ENCODE measurements at places on chromosomes 5 and 9.

DNA sequence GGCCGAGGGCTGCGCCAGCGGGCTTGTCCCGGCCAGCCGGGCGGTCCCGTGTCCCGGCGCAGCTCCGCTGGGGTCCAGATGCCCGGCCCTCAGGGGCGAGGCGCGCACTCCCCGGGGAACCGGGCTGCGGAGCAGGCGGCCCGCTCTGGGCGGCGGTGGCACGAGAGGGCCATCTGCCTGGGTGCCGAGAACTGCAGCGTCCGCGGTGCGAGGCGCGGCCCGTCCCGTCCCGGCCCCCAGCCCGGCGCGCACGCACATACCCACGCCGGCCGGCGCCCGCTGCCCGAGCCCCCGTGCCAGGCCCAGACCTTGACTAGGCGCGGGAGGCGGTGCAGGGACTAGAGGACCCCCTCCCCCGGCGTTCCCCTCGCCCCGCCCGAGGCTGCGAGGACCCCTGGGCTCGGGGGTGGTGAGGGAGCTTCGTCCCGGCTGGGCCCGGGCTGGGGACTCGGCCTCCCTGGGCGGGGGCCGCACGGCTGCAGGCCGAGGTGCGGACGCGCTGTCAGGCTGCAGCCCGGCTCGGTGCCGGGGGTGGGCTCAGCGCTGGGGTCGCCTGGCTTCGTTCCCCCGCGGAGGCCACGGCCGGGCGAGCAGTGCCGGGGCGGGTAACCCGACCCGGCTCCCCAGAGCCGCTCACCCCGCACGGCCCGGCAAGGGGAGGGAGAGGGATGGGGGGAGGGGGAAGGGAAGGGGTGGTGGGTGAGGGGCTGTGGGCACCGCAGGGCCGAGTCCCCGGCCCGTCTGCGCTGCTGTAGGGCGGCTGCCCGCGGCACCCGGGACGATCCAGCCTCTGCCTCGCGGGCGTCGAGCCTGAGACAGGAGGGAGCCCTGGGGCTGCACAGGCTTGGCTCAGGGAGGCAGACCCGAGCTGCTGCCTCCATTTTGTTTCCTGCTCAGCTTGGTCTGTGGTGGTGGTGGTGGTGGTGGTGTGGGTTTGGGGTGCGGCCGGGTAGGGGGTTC, 1.2 kb upstream of the NSD1 start:
- no peak for DNase-seq

- no peak for DNase-seq
Observed at GRCh38 chr5:73786043-73786831, 160.2 kb downstream of the ARHGEF28 start.

GRCh38 chr5:174981416-174981815, 257.0 kb downstream of the MSX2 start:
- DNase-seq: no peak

DNA sequence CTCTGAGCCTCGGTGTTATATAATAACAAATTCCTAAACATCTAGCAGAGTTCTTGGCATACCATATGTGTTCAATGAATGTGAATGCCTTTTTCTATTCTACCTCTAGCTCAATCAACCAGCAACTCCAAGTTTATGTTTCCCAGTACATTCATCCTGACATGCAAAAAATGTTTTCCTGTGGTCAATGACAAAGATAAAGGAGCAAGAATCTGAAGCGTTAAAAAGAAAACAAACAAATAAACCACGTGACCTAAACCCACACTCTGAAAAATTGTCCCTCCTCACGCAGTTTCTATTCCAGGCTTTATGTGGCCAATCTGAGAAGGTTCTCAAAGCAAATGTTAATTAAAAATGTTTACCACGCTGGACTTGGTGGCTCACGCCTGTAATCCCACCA, 18.0 kb downstream of the KLF4 start:
- no peak for DNase-seq

GRCh38 chr9:88342246-88342645, 46.0 kb upstream of the SPIN1 start:
- no peak for DNase-seq

DNA sequence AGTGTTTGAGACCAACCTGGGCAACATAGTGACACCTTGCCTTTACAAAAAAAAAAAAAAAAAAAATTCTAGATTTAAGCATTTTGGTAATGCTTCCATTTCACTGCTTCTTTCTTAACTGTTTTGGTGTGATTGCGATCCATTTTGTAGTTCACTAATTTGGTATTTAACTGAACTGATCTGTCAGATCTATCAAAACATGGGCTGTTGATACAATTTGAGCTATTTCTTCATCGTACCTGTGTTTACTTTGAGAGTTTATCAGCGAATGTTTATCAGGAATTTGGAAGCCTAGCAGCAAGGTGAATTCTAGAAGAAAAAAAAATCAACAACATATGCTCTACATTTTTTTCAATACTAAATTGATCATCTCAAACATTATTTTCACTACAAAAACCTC, 864.9 kb upstream of the WWC1 start:
- no peak for DNase-seq

GRCh38 chr5:139893873-139894272, 98.3 kb downstream of the PSD2 start:
- DNase-seq: no peak

DNA sequence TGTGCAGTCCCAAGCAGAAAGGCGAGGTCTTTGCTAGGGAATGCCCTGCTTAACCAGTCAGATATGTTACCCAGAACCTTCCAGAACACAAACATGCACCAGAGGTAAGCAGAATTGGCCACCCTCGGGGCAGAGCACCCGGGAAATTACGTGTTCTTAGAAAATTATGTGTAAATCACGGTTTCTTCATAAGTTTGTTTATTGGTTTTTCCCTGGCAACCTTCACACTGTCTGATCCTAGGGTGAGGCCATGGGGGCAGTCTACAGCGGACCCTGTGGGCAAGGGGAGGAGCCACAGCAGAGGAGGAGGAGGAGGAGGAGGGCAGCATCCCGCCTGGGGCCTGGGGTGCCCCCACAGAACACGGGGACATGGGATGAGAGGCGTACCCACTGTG, 31.4 kb downstream of the RXRA start:
- DNase-seq: no peak

GRCh38 chr5:115366223-115366622, 69.8 kb upstream of the CCDC112 start:
- DNase-seq: no peak

GRCh38 chr9:27572918-27573633, at the start of gene C9orf72:
TSS of gene C9orf72 (minus strand) at chr9:27573481. CDS start at chr9:27567120, 6,361 bp downstream.
- peak; percentile 62 for DNase-seq

- no peak for DNase-seq
Observed at GRCh38 chr5:150510460-150511263, 2.7 kb downstream of the NDST1 start.

DNA sequence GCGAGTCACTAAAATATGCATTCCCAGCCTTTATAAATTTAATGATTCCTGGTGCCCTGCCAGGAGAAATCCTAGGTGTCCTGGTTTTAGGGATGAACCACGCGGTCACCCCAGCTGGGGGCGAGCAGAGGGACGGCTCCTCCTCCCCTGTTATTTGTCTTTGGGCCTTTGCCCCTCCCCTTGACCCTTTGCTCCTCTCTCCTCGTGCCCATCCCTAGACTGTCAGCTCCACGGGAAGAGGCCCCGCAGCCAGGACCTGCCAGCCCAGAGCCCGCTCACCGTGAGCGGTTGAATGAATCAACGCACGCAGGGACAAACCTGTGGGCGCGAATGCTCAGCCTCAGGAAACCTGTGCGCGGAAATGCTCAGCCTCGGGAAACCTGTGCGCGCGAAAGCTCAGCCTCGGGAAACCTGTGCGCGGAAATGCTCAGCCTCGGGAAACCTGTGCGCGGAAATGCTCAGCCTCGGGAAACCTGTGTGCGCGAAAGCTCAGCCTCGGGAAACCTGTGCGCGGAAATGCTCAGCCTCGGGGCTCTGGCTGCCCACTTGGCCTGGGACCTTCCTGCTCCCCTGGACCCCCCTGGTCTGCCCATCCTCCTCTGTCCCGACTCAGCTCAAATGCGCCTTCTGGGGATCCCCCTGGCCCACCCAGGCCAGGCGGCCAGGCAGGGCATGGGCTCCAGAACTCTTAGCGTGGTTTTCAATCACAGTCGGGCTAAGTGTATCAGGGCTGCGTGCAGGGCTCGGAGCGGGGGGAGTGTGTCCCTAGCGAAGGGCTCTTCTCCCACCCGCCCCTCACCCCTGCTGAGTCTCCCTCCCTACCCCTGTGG, 140.5 kb upstream of the COL5A1 start:
- no peak for DNase-seq

- no peak for DNase-seq
Observed at GRCh38 chr5:169942181-169942580, 38.1 kb downstream of the INSYN2B start.

GRCh38 chr9:116000748-116001329, 152.8 kb upstream of the PAPPA start:
- DNase-seq: no peak

GRCh38 chr5:73587923-73588322, 22.4 kb downstream of the UTP15 start:
- no peak for DNase-seq

GRCh38 chr9:8732367-8733075, 932.9 kb upstream of the DMAC1 start:
- DNase-seq: no peak

GRCh38 chr5:132050136-132050535, 10.3 kb upstream of the IL3 start:
- no peak for DNase-seq

- DNase-seq: no peak
Observed at GRCh38 chr5:154278908-154279307, 88.4 kb downstream of the GALNT10 start.

DNA sequence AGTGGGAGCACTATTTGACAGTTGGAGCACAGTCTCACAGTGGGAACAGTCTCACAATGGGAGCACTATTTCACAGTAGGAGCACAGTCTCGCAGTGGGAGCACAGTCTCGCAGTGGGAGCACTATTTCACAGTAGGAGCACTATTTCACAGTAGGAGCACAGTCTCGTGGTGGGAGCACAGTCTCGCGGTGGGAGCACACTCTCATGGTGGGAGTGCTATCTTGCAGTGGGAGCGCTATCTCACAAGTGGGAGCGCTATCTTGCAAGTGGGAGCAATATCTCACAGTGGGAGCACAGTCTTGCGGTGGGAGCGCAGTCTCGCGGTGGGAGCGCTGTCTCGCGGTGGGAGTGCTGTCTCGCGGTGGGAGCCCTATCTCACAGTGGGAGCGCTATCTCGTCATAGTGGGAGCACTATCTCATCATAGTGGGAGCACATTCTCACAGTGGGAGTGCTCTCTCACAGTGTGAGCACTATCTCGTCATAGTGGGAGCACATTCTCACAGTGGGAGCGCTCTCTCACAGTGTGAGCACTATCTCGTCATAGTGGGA, 56.1 kb downstream of the MED10 start:
- DNase-seq: no peak

GRCh38 chr5:137617528-137618205, 118.2 kb downstream of the KLHL3 start:
- DNase-seq: no peak

DNA sequence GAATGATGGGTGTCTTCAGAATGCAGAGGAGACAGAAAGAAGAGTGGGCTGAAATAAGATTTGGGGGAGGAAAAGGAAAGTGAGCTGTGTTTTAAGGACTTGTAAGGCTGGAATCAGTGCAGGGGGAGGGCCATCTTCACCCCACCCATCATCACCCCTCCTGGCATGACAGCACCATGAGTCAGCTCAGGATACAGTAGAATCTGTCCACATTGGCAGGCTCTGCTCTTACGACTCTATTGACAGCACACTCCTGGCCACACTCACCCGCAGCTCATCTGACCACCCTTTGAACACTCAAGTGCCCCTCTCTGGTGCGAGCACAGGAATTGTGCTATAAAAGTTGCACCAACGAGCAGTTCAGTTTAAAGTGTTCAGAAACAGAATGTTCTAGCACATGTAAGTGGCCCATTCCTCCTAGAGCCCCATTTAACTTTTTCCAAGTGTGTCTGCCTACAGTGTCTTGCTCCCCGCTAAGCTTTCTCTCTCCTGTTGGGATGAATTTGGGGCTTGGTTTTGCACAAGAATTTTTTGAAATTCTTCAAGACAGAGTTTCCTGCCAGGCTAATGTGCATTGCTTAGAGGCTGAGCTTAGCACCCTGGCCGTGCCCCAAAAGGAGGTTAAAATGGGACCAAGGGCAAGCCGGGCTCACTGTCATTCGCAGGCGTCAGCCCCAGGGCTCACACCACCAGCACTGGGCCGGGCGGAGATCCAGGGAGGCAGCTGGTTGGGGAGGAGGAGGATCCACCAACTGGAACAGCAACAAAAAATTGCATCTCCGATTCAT, 12.0 kb downstream of the ADRA1B start:
- no peak for DNase-seq

DNA sequence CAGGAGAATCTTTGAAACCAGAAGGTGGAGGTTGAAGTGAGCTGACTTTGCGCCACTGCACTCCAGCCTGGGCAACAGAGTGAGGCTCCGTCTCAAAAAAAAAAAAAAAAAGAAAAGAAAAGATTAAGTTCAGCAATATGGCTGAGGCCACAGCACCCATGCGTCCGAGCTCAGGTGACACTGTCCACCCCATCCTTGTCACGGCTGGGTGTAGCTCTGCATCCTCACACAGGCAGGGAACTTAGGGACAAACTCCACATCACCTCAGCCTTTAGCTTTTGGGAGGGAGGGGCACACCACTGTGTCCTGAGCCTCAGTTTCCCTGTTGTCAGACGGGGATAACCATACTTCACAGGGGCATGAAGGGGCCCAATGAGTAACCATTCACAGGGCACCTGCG, 15.5 kb downstream of the FGD3 start:
- no peak for DNase-seq

- DNase-seq: no peak
Observed at GRCh38 chr9:38153152-38153909, 84.3 kb upstream of the SHB start.

DNA sequence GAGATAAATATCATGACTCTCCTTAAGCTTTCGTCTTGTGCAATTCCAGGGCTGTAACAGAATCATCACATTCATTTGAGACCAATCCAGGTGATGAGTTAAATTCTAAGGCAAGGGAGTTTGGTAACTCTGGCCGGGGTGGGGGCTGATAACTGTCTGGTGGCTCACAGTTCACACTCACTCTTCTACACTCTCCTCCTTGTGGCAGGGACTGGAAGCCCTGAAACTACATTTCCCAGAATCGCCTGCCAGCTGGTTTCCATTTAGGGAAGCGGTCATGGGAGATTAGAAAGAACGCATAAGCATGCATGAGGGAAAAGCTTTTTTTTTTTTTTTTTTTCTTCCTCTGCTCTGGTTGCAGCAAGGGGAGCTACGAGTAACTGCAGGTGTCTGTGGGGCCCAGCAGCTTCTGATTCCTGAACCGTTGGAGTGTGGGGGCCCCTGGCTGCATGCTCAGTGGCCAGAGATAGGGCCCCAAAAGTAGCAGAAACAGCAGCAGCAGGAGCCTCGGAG, 154.8 kb upstream of the TBC1D2 start:
- no peak for DNase-seq

Measured in activated CD8-positive, alpha-beta memory T cell treated with anti-CD3 and anti-CD28 coated beads for 48 hours (primary cell).